Suppressor macrophage treated with lipopolysaccharide for 1 hour (primary cell): ENCODE measurements at places on chromosomes 4 and X.

DNA sequence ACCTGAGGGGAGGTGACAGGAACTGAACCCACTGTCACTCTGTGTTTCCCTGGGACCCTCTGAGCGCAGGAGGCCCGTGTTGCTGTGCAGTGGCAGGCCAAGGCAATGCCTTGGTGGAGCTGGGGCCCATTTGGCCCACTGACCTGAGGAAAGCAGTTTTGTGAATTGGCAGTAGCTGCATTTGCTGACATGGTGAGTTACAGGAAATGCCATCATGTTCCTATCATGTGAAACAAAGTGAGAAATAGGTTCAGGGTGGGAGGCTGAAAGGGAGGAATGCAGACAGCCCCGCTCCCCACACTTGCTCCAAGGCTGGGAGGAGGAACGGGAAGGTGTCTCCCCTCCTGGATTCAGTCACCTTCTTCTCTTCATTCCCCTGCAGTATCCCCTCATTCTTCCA, 146.1 kb downstream of the PTTG2 start:
- no peak for DNase-seq

GRCh38 chr4:173264684-173265185, 69.4 kb downstream of the HMGB2 start:
- DNase-seq, result no peak

DNA sequence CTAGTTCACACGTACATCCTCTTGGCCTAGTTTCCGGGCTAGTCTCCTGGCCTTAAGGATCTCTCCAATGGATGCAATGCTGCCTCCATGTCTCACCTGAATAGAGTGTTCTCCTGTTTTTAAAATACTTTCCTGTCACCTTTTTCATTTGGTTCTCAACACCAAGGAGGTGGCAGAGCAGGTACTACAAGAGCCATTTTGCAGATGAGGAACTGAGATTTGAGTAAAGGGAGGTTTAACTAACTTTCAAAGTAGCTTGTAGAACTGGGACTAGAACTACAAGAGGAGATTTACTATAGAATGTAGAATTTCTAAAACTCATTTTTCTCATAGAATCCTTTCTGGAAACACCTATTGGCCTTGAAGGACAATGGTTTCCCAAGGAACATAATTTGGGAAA, 97.6 kb upstream of the AP1S2 start:
- no peak for DNase-seq

GRCh38 chr4:143437937-143438336, 75.6 kb upstream of the SMARCA5 start:
- no peak for DNase-seq

DNA sequence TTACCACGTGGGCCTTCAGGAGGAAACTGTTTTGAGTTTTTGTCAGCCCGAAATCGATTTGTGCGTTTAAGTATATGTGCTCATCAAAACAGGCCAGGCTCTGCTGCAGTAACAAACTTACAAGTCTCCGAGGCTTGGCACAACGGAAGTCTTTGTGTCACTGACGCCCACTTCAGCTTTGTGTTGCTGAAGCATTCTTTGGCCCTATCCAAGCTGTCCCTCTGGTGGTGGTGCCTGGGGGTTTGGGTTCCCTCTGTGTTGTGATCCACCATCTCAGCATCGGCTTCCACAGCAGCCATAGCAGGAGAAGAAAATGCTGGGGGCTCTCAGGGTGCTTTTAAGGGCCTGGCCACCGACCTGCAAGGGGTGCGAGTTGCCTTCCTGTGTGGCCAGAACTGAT, 176.4 kb downstream of the PTTG2 start:
- no peak for DNase-seq

- no peak for DNase-seq
These were observed 26.3 kb upstream of the ADGRL3 start for GRCh38 chr4:61173799-61174198.

GRCh38 chr4:88010966-88011365, 3.5 kb downstream of the PKD2 start:
- peak; percentile 38 for DNase-seq

- peak; percentile 22 for DNase-seq
These were observed 29.9 kb upstream of the GPC4 start for GRCh38 chrX:133444952-133445831.

- DNase-seq, result no peak
These were observed 71.7 kb downstream of the PCYT1B start for GRCh38 chrX:24575496-24575895.

DNA sequence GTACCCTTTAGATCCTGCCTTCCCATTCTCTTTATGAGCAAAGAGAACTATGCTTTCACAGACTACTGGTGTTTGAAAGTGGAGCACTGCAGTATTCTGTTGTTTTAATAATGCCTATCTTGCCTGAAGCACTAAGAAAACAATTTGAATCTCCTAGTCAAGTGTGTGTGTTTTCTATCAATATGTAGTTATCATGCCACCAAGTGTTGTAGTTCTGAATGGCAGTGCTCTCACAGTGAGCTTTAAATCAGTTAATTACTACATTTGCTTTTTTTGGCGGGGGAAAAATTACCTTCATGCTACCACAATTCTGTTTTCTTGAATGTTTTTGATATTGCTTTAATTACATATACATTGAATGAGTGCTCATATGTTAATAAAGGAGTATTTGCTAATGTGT, 143.6 kb upstream of the FAM47A start:
- no peak for DNase-seq

GRCh38 chrX:5646818-5647217, 581.8 kb downstream of the NLGN4X start:
- DNase-seq, result peak; percentile 7

DNA sequence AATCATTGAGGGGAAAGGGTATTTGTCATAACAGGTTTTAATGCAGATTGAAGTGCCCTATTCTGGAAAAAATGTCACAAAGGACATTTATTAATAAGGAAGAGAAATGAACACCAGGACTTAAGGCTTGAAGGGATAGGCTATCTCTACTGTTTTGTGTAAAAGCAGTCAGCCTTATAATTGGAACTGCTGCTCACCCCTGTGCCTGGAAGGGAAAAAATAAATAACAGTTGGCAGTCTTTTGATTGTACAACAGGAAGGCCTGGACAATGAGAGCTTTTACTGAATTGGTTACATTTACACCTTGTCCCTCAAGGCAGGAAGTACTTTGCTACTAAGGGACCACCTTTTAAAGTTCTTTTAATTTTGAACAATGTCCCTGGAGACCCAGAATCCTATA, 17.8 kb upstream of the MAGED4 start:
- DNase-seq, result no peak

DNA sequence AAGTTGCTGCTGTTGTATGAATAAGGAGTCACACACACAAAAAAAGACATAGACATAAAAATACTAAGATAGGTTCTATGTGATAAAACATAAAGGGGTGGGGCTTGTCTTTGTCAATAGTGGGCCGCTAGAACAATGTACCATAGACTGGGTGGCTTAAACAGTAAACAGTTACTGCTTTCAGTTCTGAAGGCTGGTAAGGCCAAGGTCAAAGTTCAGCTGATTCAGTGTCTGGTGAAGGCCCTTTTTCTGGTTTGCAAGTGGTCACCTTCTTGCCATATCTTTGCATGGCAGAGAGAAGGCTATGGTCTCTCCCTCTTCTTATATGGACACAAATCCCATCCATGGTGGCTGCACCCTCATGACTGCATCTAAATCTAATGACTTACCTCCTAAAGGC, 1980.7 kb downstream of the PCDH7 start:
- no peak for DNase-seq

GRCh38 chr4:1407657-1408333, 1.6 kb upstream of the NKX1-1 start:
- DNase-seq, result no peak

GRCh38 chr4:184375027-184375426, 99.3 kb downstream of the IRF2 start:
- peak; percentile 70 for DNase-seq

GRCh38 chr4:155639704-155640523, 26.7 kb upstream of the GUCY1A1 start:
- peak; percentile 73 for DNase-seq

DNA sequence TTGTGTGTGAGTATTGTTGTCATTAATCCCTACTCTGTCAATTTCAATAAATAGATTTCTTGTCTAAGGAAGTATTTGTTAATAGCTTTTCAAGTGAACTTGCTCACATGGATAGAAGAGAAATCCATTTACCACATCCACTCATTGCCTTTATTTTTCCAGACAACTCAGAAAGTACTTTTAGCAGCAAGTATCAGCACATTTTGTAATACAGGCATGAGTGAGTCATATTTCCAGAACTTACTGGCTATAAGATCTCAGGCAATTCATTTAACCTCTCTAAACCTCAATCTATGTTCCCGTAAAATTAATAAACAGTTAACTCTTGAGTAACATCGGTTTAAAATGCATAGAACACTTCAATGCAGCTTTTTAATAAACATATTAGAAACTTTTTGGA, 317.9 kb upstream of the PCDH7 start:
- no peak for DNase-seq
